ENCODE measurements at places on chromosomes 6 and 20. TPM values are rescaled to one million over a fixed set of nuclear protein-coding genes. Genes with fewer than 3 reads are reported as not detected.

The AURKA gene
- total RNA-seq: 39.7 TPM

The ETV7 gene
- total RNA-seq: 0.51 TPM

The SLC13A3 gene
- total RNA-seq: 3.2 TPM

The GPSM3 gene
- 7.2 TPM for total RNA-seq

The PAK5 gene
- 0.14 TPM for total RNA-seq

The CLVS2 gene
- 0.14 TPM for total RNA-seq

The UNC5CL gene
- total RNA-seq: 0.28 TPM

The TMEM151B gene
- not detected for total RNA-seq

The PPIL4 gene
- total RNA-seq: 16.4 TPM

The RAB22A gene
- 17.3 TPM for total RNA-seq

The B3GALT4 gene
- total RNA-seq: 8.2 TPM

The LPIN3 gene
- total RNA-seq: 6.2 TPM

The SPATA2 gene
- 3.7 TPM for total RNA-seq

The TSPYL1 gene
- 74.5 TPM for total RNA-seq

The JPH2 gene
- total RNA-seq: 0.19 TPM

The SLC22A23 gene
- 24.8 TPM for total RNA-seq

The MCCD1 gene
- not detected for total RNA-seq

The HSPA1L gene
- total RNA-seq: 0.14 TPM

The EPB41L2 gene
- total RNA-seq: 9.7 TPM

The CLPSL1 gene
- not detected for total RNA-seq

The APCDD1L gene
- total RNA-seq: 1.5 TPM

The TEAD3 gene
- total RNA-seq: 13.4 TPM

The ZBTB46 gene
- total RNA-seq: 0.93 TPM

The FOXA2 gene
- total RNA-seq: 20.8 TPM

The BPIFA3 gene
- not detected for total RNA-seq

The FILIP1 gene
- not detected for total RNA-seq

The CRYBG1 gene
- total RNA-seq: 94.2 TPM

The MOXD1 gene
- total RNA-seq: 0.88 TPM

The WFDC2 gene
- 4.9 TPM for total RNA-seq
